ENCODE measurements at places on chromosomes 16 and 17.
A peak's percentile ranks its signal among the peaks of the same experiment; 100 is the strongest.

DNA sequence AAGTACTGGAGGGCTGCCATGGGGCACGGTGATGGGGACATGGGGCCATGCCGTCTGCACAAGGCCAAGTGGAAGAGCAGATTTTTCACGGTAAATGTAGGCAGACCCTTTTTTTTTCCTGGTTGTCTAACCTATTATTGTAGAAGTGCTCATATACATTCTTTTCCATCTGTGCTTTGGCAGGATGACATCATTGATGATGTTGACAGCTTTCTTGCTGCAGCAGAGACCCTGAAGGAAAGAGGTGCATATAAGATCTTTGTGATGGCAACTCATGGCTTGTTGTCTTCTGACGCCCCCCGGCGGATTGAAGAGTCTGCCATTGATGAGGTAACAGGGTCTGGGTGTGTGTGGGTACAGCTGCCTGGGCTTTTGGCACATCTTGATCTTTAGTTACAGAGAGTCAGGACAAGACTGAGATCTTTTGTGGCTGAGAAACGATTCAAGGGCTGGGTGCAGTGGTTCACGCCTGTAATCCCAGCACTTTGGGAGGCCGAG lies 23.3 kb upstream of the SLC5A10 start:
- no peak for DNase-seq

DNA sequence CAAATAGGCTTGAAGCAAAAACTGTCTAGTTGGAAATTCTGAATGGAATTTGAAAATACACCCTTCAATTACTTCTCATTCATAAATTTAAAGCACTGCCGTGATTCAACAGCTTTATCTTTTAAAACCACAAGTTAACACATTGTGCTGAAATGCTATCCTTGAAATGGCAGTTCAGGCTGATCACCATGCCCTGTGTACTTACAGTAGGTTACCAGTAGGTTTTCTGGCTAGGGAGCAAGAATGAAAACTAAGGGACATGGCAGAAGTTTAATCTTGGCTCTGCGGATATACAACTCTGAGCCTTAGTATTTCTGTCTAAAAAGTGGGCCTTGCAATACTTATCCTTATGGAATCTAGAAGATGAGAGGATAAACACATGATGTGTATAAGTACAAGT lies 28.0 kb downstream of the NXPH3 start:
- DNase-seq = no peak

DNA sequence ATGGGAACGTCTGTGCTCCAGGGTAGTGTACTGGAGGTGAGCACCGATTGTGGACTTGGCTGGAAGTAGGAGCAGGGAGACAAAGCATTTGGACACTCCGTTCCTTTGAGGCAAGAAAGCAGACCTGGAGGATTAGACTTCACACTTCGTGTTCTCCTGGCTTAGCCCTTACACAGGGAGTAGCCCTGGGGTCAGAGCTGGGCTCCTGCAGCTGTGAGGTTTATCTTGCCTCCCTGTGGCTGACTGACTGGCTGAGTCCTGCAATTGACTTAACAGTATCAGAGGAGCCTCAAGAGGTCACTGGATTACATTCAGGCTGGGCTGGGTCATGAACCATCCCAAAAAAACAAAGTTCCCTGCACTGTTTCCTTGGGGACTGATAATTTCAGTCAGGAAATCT lies 37.1 kb downstream of the MPRIP start:
- DNase-seq = no peak

DNA sequence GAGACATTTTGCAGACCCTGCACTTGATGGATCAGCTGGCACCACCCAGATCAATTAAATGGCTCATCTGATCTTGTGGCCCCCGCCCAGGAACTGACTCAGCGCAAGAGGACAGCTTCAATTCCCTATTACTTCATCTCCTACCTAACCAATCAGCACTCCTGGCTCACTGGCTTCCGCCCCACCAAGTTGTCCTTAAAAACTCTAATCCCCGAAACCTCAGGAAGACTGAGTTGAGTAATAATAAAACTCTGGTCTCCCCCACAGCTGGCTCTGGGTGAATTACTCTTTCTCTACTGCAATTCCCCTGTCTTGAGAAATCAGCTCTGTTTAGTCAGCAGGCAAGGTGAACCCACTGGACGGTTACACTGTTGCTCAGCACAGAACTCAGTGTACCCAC lies 23.6 kb downstream of the SPPL2C start:
- DNase-seq = no peak

DNA sequence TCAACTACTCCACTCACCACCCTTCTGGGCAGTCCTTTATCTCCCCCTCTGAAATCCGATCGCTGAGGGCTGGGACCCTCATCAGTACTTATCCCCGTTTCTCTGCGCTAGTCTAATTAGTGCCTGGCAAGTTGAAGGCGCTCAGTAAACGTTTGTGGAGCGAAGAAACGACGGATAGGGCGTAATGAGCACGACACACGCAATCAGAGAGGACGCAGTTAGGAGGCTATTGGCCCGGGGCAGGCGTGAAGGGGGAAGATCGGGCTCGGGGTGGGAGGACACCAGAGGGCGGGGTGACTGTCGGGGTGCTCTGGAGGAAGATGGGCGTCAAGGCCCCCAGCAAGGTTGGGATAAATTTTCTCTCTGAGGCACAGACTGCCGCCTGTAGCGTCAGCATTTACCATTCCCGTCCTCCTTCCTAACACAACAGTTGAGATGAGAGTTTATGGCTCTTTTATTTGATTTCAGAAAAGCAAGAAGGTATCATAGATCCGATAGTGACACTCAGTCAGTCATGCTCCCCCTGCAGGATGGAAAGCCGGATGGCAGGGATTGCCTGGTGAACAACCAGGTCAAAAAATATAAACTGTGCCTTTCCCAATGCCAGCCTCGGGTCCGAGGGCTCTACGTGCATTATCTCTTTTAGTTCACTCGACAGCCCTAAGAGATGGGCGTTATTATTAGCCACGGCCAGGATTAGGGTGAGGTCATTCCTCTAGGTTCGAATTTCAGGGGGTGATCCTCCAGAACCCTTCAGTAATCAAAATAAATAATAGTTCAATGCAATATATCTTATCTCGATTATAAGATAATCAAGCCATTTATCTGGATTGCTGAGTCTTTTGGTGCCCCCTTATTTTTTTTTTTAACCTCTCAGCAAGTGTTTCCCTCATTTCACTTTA lies 9.5 kb upstream of the ARL4D start:
- DNase-seq = peak; percentile 51

Data from NCI-H1105 (cell line).